ENCODE measurements at places on chromosomes 12 and 14. TPM values are rescaled to one million over a fixed set of nuclear protein-coding genes. Genes with fewer than 3 reads are reported as not detected.
A peak's percentile ranks its signal among the peaks of the same experiment; 100 is the strongest.

The CISTR gene
- total RNA-seq: not detected

The CELA1 gene
- total RNA-seq: not detected

The GAS2L3 gene
- total RNA-seq: 55.1 TPM

The SRRM4 gene
- 2.4 TPM for total RNA-seq

The GALNT6 gene
- total RNA-seq: 3.7 TPM

DNA sequence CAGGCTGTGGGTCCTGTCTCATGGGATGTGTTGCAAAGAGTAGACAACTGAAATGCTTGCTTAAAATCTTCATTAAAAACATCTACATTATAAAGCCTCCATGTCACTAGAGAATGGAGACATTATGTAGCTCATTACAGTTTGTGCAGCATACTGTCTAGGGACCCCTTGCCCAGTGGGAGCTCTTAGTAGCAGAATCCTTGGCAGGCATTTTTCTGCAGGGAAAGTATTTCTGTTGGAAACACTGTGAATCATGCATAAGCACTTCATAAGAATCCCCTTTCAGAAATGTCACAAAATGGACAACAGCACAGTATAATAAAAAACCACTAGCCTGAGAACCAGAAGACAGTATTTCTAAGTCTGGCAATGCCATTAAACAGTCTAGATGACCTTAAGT, 174.3 kb downstream of the MGAT4C start:
- no peak for DNase-seq

DNA sequence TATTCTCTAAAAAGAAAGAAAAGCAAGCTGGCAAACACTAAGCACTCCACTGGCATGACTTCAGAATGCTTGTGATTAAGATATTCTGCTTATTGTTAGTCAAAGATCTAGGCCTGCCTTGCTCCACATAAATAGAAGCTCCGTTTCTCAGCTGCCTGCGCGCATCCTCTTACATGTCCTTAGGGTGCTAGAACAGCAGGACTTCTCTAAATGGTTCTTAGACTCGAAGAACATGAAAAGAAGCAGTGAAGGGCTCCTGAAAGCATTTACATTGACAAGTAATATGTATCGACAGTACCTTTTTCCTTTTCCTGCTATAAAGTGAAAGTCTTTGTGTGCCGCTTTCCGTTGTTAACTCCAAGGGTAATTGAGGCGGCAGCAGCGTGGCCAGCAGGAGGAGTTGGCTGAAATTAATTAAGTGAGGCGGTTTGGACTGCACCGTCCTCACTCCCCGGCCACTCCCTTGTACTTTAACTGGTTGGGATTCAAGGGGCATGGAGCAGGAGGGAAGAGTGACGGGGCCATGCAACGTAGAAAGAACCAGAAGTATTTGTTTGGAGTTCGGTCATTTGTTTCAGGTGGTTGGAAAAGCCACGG, 34.2 kb upstream of the OTX2 start:
- no peak for DNase-seq

DNA sequence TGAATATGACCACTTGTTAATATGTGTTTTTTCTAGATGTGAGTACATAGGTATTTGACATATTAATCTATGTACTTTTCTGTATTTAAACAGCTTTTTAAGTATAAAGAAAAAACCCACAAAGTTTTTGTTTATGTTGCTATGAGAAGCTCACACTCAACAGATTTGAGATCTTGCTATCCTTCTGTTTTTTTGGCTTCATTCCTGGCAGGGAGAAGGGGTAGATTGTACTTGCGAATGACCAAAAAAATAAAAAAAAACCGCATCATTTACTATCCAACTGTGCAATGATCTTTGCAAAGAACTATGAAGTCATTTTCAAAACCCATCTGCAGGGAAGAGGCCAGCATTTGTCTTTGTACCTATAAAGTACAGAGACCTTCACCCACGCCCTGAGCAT, 28.4 kb upstream of the TBX5 start:
- DNase-seq: no peak

DNA sequence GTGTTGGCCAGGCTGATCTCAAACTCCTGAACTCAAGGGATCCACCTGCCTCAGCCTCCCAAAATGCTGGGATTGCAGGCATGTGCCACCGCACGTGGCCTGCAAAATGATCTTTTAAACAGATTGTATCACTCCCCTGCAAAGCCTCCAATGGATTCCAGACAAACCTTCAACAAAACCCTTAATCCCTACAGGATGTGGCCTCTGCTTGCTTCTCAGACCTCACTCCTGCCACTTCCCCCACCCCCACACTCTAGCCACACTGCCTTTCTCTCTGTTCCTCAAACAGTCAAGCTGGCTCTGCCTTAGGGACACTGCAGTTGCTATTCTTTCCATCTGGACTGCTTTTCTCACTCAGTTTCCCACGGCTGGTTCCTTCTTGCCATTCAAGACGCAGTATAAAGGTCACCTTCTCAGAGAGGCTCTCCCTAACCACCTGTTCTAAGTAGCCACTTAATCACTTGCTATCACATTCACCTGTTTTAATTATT, 47.3 kb upstream of the TMED10 start:
- DNase-seq: peak; percentile 21

GRCh38 chr12:14959916-14960496, 1.4 kb downstream of the ARHGDIB start:
- no peak for DNase-seq

GRCh38 chr12:92457458-92458180, 245.2 kb upstream of the PLEKHG7 start:
- no peak for DNase-seq

DNA sequence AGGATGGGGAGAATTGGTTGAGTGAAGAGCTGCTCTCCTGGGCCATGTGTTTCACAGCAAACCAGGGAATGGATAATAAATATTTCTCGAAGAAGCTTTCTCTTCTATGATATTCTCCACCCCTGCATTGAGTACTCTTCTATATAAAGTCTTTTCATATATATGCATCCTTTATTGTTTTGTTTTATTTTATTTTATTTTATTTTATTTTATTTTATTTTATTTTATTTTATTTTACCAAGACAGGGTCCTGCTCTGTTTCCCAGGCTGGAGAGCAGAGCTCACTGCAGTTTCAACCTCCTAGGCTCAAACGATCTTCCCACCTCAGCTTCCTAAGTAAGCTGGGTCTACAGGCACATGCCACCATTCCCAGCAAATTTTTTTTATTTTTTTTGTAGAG, 85.8 kb downstream of the SCN8A start:
- no peak for DNase-seq

- DNase-seq: no peak
These were observed 194.4 kb upstream of the BTG1 start for GRCh38 chr12:92340003-92340402.

- DNase-seq: no peak
These were observed 95.6 kb downstream of the VCPKMT start for GRCh38 chr14:50020799-50021198.

GRCh38 chr14:95314609-95315008, 5.1 kb downstream of the CLMN start:
- no peak for DNase-seq

DNA sequence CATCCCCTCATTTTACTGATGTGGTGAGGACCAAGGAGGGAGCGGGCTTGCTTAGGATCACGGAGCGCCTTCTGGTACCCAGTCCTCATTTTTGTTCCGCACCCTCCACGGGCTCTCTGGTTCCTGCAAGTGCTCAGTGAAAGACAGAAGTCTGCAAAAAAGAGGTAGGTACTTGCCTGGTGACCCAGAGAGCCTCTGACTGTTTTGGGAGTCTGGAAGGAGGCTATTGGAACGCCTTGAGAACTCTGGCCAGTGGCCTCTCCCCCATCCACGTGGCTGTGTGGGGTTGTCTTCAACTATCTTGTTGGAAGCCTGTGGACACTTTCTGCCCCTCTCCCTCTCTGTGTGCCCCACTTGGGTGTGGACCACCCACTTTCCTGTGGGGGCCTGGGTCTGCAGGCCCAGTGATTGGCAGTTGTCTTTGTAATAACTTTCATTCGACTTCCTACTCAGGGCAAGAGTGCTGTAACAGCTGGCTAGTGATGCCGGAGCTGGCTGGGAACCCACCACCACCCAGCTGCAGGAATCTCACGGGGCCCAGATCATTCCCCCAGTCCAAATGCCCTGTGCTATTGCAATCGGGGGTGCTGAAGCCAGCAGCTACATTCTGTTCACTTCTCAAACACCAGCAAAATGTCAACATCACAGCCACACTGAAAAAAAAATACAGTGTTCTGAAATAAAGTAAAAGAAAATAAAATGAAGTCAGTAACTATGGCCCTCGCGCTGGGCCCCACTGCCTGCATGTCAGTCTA, 122.8 kb downstream of the PRMT8 start:
- no peak for DNase-seq

DNA sequence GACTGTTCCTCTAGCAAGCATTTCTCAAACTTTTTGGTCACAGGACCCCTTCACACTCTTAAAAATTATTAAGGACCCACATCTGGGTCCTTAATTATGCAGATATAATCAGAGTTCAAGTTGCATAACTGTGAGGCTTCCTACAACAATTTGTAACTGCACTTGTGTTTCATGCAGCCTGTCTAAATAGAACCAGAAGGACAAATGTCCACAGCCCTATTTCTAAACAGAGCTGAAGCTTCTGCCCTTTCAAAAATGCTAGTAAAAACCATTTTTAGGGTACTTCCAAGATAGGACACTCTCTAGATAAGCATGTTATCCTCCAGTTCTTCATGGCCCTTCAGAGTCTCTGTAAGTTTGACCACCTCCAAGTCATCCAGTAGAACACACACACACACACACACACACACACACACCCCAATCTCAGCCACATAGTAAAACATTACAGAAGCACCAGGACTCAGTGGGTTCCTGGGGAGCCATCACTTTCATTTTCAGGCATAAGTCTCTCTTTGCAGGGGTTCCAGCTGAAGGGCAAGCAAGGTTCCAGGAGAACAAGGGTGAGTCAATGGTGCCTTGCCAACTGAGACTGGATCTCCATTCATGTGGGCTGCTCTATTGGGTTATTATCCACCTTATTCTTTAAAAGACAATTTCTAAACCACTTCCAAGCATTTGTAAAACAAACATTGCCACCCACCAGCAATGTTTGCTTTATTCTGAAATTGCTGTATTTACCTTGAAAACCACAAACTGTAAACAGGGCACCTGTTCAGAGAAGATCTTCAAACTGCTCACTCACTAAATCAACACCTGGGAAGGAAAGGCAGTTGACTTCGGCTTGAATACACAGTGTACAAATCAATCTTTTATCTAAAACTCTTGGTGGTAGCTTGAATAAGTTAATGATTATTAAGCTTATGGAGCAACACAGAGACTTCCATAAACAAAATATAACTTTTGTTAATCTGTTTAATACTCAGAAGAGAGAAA, 64.1 kb downstream of the ITPR2 start:
- DNase-seq: no peak

- DNase-seq: no peak
These were observed 7.0 kb downstream of the PITPNM2 start for GRCh38 chr12:123143736-123144461.

DNA sequence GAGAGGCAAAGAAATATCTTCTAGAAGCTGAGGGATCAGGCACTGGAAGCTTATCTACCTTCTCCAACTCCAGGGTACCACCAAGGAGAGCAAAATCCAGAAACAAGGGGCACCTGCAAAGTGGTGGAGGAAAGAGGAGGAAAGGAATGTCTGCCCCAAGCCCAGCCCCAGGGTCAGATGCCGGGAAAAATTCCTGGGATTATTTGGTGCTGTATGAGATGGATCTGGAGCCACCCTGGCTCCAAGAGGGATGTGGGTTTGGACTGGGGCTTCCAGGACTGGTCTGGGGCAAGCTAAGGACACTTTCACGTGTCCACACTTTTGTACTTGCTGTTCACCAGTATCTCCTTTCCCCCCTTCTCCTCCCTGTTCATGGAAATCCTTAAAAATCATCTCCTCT, 69.8 kb downstream of the DPF3 start:
- DNase-seq: no peak

- DNase-seq: no peak
These were observed 17.9 kb upstream of the IL22 start for GRCh38 chr12:68271346-68271745.

- DNase-seq: no peak
These were observed at the start of gene RIMBP2 for GRCh38 chr12:130715998-130716968. RIMBP2 (minus strand) TSS chr12:130716299; CDS start chr12:130479013, 237,286 bp downstream.

GRCh38 chr14:103185051-103186029, 62.1 kb downstream of the TNFAIP2 start:
- no peak for DNase-seq

GRCh38 chr14:53110096-53110495, 43.0 kb downstream of the DDHD1 start:
- no peak for DNase-seq

DNA sequence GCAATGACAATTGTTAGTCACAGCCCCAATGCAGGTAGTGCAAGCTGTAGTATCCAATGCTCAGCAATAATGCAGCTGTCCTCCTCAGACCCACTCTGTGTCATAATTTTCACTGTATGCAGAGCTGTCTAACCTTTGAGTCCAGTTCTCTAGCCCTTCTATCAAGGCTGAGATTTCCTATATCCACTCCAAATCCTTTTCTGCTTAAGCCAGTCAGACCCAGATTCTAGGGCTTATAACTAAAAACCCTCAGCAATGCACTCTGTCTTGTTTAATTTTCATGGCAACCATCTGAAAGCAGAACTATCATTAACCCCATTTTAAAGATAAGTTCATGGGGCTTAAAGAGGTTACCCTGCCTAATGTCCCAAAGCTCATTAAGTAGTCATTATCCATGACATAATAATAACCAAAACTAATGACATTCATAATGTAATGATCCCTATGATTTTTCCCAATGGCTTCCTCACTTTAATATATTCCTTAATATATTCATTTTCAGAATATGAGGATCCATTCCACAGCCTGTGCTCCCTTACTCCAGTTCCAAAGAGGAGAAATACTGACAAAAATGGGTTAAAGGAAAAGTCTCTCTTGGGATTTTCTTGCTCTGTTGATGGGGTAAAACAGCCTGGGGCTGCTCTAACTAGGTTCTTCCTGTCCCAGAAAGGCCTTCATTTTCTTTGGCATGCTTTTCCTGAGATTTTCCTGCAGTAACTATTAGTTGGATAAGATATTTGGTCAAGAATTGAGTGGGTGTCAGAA, 29.5 kb downstream of the TXNDC16 start:
- no peak for DNase-seq

GRCh38 chr14:84874436-84874835, 655.5 kb upstream of the FLRT2 start:
- no peak for DNase-seq

DNA sequence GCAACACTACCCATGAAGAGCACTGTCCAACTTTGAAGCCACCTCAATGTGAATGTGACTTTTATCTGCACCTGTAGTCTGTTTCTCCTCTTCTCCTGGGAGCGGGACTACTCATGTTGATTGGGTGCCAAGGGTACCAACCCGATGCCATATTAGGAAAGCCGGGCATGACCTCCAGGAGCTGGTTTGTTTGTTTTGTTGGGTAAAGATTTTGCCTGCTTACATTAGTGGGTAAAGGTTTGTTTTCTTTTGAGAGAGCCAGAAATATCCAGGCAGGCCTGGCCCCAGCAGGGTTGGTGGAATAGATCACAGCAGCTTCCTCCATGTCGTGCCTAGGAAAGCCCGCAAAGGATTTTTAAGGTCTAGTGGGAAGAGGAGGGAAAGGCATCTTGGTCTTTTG, 19.7 kb upstream of the ITPK1 start:
- DNase-seq: no peak

GRCh38 chr12:61521258-61521657, 738.9 kb upstream of the USP15 start:
- DNase-seq: no peak
